ENCODE measurements at places on chromosomes 5 and 9.
A peak's percentile ranks its signal among the peaks of the same experiment; 100 is the strongest.

GRCh38 chr9:121749614-121750013 is 98.2 kb downstream of the DAB2IP start:
- DNase-seq: no peak

- DNase-seq: no peak
Measured at GRCh38 chr9:96006961-96007360, 131.5 kb downstream of the ERCC6L2 start.

- DNase-seq: no peak
Measured at GRCh38 chr5:131637694-131638093, 2.7 kb upstream of the RAPGEF6 start.

DNA sequence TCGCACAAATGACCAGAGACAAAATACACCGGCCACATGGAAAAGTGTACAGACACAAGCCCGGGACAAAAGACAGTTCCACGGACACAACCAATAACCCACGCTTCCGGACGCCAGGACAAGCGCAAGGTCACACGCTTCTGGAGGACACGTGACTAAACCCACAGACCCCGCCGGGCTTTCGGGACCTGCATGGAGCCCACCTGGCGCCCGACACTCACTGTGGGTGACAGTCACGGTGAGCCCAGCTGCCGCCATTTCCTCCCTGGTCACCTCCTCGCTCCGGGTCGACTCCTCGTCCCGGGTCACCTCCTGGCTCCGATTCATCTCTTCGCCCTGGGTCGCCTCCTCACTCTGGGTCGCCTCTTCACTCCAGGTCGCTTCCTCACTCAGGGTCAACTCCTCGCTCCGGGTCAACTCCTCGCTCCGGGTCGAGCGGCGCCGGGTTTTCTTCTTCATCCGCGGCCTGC is 470 bp downstream of the BAG1 start:
- DNase-seq: peak; percentile 14

GRCh38 chr5:59069438-59070079 is 486.7 kb downstream of the RAB3C start:
- no peak for DNase-seq

GRCh38 chr5:31051316-31051715 is 142.2 kb upstream of the CDH6 start:
- DNase-seq: no peak

GRCh38 chr5:125004009-125004408 is 257.6 kb upstream of the ZNF608 start:
- DNase-seq: no peak

- DNase-seq: no peak
Measured at GRCh38 chr9:81245254-81245956, 443.9 kb downstream of the TLE1 start.

DNA sequence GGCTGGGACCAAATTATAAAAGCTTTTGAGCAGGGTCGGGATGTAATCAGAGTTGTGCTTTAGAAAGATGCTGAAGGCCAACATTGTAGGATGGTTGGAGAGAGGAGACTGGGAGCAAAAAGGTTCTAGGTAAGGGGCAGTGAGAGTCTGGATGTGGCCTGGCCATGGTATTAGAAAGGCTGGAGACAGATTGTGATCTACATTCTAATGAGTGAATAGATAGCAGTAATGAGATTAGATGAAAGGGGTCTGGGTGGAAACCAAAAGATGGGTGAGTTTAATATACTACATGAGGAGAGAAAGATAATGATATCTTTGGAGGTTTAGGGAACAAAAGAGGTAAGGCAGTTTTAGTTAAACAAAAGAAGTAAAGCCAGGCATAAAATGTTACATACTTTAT is 88.8 kb upstream of the SH3GL2 start:
- DNase-seq: no peak

- no peak for DNase-seq
Measured at GRCh38 chr9:90002397-90003271, 397.8 kb downstream of the GADD45G start.

- DNase-seq: no peak
Measured at GRCh38 chr5:131943916-131944315, 1.5 kb downstream of the MEIKIN start.

GRCh38 chr9:129685220-129685932 is 19.9 kb downstream of the PRRX2 start:
- DNase-seq: no peak

- DNase-seq: no peak
Measured at GRCh38 chr5:53313145-53313544, 167.3 kb upstream of the FST start.

GRCh38 chr5:37375091-37375490 is 4.0 kb upstream of the WDR70 start:
- DNase-seq: no peak

DNA sequence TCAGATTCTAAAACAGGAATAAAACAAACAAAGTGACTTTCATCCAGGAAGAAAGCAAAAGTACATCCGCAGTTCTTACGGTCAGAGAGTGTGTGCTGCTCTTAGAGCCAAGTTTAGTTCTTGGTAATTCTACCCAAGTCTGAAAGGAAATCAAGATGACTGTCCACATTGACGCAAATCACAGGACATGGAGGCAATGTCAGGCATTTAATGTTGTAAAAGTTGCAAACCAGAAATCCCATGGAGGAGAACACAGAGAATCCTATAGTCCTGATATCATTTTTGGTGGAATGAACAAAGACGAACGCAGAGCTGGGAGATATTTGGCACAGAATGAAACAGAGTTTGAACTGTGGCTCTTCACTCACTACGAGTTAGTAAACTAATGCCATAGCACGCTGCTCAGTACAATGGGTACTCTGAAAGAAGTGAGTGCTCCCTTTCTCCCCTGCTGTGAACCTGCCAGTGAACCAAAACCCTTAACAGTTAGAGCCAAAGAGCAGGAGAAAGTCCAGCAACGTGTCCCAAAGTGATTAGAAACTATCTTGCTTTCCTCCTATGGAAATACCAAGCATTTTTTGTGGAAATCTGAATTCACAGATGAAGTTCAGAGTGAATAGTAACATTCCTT is 74.3 kb downstream of the MUSK start:
- no peak for DNase-seq

DNA sequence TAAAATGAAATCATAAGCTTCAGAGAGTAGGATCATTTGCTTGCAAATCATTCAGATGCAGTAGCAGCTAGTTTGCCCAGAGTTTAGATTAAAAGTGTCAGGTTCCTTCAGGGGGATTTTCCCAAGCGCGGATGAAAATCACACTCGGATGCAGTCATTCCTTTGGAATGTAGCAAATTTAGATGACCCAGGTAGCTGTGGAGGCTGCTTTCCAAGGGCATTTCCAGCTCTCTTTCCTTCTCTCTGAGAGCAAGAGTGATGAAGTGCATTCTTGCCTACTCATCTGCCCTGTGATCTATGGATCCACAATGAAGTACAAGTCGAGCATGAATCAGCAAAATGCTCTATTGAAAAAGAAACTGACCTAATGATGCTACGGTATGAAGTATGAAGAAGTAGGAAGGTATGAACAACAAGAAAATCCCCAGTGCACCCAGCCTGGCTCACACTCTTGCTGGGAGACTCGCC is 200.2 kb downstream of the PLK2 start:
- no peak for DNase-seq

- DNase-seq: no peak
Measured at GRCh38 chr5:78236046-78236445, 58.5 kb downstream of the AP3B1 start.

- no peak for DNase-seq
Measured at GRCh38 chr5:471750-472058, 28.7 kb downstream of the EXOC3 start.

DNA sequence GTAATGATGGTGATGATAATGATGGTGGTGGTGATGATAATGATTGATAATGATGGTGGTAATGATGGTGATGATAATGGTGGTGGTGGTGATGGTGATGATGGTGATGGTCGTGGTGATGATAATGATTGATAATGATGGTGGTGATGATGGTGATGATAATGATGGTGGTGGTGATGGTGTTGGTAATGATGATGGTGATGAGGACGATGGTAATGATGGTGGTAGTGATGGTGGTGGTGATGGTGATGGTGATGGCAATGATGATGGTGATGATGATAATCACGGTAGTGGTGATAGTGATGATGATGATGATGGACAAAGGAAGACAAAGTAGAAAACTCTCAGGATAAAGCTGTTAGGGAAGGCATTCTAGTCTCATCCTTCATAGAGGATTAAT is 310.5 kb downstream of the MSX2 start:
- no peak for DNase-seq

GRCh38 chr5:163478126-163478981 is 17.9 kb downstream of the HMMR start:
- DNase-seq: no peak

- DNase-seq: no peak
Measured at GRCh38 chr9:97480749-97481148, 20.7 kb upstream of the TMOD1 start.

DNA sequence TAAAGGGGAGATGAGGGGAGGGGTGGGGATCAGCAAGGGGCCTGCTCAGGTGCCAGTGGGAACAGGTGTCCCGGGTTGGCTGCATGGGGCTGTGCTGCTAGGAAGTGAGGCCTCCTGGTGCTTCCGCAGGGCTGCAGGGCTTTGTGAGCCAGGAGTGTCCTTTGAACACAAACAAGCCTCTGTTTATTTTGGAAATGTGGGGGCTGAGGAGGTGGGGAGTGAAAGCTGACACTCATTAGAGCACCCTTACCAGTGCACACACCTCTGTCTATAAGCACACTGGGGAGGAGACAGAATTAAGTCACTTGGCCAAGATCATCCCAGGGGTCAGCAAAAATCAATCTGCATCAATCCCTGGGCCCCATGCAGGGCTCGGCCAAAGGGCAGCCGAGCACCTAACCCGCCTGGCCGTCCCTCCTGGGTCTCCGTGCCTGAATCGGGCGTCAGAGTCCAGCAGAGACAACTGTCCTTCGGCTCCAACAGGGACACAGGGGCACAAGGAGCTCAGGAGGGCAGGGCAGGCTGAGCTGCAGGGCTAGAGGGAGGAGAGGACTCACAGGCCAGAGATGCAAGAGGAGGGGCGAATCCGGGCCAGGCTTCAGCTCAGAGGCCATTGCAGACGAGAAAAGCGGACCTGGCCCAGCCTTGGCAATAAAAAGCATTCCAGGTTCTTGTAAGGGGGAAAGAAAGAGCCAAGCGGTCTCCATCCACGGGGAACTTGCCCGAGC is 99.8 kb downstream of the VAV2 start:
- DNase-seq: no peak
